CD4-positive, alpha-beta T cell treated with Interleukin-6 at 100 ng/mL for 8 hours (primary cell): ENCODE measurements at places on chromosomes 16 and 17.

DNA sequence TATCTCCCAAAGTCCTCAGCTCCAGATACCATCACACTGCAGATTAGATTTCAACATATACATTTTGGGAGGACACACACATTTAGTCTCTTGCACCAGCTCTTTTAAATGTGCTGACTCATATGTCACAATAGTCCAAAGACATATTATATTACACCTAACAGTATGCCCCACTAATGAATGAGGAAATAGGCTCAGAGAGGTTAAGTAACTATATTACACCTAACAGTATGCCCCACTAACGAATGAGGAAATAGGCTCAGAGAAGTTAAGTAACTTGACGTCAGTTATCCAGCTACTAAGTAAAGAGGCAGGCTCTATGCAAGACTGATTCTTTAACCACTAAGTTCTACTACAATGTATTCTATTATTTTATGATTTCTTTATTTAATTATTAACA lies 9.7 kb downstream of the IRX6 start:
- no peak for DNase-seq

DNA sequence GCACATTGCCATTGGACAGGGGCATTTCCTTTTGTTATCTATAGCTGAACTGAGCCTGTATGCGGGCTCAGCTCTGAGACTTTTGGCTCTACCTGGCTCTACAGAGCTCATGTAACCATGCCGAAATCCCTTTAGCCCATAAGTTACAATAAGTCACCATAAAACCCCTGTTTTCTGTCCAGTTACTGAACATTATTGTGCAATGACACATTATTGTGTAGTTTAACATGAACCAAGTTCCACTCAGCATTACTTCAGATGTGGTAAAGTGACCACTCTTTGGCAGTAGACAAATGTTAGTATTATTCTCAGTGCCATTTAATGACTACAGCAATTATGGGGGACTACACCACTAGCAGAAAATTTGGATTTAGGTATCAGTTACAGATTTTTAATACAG lies 65.4 kb upstream of the RASL10B start:
- DNase-seq: no peak

DNA sequence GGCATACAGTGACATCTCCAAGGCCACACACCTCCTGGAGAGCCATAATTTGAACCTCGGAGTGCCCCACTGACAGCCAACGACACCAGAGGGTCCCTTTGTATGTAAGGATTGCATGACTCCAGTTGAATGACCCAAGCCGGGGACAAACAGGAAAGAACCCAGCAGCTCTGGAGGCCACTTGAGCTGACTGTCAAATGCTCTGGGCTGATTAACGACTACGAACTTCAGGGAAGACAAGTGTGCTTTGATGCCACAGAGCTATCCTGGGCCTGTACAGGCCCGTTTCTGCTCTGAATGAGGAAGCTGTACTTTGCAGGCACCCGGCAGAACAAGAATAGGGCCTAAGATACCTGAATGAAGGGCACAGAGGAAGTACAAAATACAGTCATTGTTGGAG lies 404.6 kb downstream of the SLC39A11 start:
- DNase-seq: no peak

- no peak for DNase-seq
Observed at GRCh38 chr16:35730251-35730650, 2270.8 kb downstream of the TP53TG3F start.

DNA sequence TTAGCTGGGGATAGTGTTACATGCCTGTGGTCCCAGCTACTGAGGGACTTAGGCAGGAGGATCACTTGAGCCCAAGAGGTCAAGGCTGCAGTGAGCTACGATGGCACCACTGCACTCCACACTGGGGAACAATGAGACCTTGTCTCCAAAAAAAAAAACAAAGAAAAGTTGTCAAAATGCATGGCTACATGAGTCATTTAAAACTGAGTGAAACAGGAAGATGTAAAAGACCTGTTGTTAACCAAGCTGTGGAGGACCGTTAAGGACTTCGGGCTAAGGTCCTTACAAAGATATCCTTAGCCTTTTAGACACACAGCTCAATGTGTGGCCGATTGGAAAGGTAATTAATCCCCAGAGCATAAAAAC lies 25.1 kb downstream of the ZP2 start:
- no peak for DNase-seq

DNA sequence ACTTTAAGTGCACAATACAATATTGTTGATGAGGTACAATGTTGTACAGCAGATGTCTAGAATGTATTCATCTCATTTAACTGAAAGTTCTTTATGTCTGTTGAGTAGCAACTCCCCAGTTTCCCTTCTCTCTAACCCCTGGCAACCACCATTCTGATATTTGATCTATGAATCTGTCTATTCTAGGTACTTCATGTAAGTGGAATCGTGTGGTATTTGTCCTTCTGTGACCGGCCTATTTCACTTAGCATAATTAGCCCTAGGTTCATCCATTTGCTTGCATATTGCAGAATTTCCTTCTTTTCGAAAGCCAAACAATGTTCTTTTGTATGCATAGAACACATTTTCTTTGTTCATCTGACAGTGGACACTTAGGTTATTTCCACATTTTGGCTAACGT lies 10.8 kb downstream of the RGS9 start:
- no peak for DNase-seq

GRCh38 chr16:16933861-16934260 lies 536.9 kb downstream of the XYLT1 start:
- DNase-seq: no peak

GRCh38 chr17:40499551-40500189 lies 1.8 kb downstream of the TNS4 start:
- DNase-seq: no peak

DNA sequence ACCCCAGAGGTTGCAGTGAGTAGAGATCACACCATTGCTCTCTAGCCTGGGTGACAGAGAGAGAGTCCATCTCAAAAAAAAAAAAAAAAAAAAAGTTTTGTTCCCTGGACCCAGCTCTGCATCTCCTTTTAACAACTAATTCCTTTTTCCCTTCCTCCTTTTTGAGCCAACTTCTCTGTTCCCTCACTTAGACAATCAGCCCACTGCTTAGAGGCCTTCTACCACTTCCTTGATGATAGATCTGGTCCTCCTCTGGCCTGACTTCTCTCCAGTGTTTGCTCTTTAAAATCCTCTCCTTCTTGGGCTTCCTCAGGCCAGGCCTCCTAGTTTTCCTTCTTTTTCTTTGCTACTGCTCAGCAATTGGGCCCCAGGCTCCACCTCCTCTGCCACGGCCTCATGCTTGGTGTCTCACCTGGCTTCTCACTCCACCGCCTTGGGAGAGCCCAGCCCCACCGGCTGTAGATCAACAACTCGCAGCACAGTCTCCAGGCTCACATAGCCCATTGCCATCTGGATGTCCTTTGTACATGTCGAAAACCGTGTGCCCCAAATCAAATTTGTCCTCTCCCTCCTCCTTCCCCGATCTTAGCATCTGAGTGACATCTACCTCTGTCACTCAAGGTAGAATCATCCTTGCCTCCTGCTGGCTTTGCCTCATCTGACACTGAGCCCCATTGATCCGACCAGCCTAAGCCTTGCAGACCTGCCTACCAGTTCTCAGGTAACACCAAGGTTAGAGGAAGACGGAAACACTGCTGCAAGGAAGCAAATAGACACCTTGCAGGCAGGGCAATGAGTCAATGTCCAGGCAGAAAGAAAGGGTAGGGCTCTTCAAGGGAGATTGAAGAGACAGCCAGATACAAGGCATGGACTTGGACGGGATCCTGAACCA lies 17.4 kb downstream of the ARHGAP27 start:
- DNase-seq: no peak

- no peak for DNase-seq
Observed at GRCh38 chr17:77654850-77655249, 303.7 kb upstream of the TNRC6C start.

DNA sequence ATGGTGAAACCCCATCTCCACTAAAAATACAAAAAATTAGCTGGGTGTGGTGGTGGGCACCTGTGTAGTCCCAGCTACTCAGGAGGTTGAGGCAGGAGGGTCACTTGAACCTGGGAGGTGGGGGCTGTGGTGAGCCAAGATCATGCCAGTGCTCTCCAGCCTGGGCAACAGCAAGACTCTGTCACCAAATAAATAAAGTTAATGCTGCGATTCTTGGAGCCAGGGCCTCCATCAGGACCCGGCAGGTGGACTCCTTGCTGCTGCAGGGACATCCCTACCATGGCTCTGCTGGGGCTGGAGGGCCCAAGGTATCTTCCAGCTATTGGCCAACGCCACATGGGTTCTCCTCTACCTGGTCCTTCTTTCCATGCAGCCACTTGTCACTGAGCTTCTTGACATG lies 82.5 kb upstream of the CACNG5 start:
- DNase-seq: no peak

- DNase-seq: no peak
Observed at GRCh38 chr17:42017866-42018200, 594 bp upstream of the DNAJC7 start.

- DNase-seq: no peak
Observed at GRCh38 chr17:62573480-62574117, 53.9 kb upstream of the MRC2 start.

GRCh38 chr16:58021661-58022551 lies 3.6 kb upstream of the MMP15 start:
- DNase-seq: no peak

DNA sequence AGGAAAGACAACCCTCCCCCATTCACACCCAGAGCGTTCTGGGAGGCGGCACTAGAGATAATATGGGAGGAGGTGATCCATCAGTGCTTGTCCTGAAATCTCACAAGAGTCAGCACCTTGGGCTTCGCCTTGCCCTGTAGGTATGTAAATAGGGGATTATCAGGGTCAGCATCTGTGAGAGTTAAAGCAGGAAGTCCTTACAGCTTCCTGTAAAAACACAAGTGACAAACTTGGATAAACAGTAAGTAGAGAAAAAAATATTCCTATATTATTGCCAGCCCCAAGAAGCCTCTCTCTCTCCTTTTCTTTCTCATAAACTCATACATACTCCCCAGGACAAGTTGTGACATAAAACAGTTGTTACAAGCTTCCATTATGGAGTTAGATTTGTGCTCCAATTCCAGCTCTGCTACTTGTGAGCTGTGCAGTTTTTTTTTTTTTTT lies 187.7 kb downstream of the MAF start:
- DNase-seq: no peak
